ENCODE measurements at places on chromosomes 11 and 22.

DNA sequence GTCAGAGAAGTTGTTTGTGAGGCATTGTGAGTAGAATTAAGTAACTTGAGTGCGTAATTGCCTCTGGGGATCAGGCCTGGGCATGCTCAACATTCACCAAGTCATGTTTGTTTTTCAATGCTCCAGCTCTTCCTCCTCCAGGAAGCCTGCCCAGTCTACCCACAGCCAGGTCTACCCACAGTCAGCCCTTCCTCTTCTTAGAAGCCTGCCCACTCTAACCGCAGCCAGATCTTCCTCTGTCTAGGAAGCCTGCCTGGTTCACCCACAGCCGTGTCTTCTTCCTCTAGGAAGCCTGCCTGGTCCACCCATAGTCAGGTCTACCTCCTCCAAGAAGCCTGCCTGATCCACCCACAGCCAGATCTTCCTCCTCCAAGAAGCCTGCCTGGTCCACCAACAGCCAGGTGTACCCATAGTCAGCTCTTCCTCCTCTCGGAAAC is 25.0 kb downstream of the LRP5 start:
- DNase-seq, result no peak

DNA sequence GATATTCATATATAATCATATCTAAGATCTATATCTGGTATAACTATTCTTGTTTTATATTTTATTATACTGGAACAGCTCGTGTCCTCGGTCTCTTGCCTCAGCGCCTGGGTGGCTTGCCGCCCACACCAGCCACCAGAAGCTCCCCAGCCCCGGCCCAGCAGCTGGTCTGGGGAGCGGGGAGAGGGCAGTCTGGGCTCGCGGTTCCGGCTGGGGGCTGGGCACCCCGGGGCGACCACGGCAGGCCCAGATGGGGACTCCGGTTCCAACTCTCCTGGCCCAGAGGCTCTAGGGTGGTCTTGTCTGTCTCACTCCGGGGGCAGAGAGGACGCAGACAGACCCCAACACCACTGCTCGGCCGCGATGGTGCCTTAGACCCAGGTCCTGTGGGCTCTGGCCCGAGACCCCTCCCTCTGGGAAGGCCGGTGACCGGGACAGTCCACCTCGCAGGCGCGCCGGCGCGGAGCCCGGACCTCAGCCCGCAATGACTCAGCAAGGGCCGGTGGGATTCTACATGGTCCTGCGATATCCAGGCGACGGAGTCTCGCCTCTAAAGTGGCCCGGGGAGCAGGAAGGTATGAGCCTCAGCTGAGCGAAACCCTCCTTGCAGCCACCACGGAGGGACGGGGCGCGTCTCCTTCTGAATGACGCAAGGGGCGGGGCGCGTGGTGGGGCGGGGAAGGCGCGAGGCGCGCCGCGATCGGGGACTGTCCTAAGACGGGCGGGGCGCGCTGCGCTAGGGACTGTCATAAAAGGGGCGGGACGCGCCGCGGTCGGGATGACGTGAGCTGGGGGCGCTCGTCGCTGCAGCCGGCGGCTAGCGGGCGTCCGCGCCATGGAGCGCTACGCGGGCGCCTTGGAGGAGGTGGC is at the start of gene DGCR6:
Gene DGCR6, plus strand, starts transcription at position 781 of the 870 bp plus-strand sequence. Its CDS starts 55 bp downstream, at position 836.
- DNase-seq, result no peak

DNA sequence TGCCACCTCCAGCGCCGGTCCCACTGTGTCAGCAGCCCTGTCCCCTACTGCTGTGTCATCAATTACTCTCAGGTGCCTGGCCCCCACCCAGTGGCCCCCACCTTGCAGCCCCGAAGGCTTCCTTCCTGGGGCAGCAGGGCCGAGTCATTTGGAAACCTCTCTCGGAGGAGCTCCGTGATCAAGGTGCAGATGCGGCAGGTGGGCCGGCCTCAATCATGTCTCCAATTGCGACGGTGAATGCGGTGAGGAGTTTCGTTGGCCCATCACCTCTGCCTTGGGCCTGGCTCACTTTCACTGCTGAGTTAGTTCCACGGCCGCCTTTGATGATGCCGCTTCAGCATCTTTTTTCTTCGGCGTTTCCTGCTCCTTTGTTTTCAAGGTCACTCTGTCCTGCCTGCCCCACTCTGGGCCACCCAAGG is 11.3 kb upstream of the CXCR5 start:
- no peak for DNase-seq

- DNase-seq, result no peak
These were observed 37.3 kb downstream of the PIWIL4 start for GRCh38 chr11:94604482-94604881.

DNA sequence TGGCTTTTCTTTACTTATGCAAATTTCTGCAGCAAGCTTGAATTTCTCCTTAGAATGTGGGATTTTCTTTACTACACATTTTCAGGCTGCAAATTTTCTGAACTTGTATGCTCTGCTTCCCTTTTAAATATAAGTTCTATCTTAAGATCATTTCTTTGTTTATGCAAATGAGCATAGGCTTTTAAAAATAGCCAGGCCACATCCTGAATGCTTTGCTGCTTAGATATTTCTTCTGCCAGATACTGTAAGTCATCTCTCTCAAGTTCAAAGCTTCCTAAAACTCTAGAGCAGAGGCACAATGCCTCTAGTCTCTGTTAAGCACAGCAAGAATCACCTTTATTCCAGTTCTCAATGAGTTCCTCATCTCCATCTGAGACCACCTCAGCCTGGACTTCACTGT is 685.9 kb upstream of the LRRC4C start:
- DNase-seq, result no peak

- no peak for DNase-seq
These were observed 284.6 kb upstream of the ZC3H12C start for GRCh38 chr11:109808569-109808968.

GRCh38 chr11:10982704-10983510 is 125.1 kb upstream of the ZBED5 start:
- DNase-seq, result no peak
